Astrocyte (in vitro differentiated cells and primary cell): ENCODE measurements at places on chromosomes 4 and X. TPM values are rescaled to one million over a fixed set of nuclear protein-coding genes. Genes with fewer than 3 reads are reported as not detected.

BEX1 gene
- 15.5 and 16.6 TPM in 2 replicates for total RNA-seq

HSFX4 gene
- total RNA-seq = not detected in 2 replicates

S100P gene
- not detected in 2 replicates for total RNA-seq

NPY2R gene
- 0.09 TPM in 1 of 2 replicates, not detected in the other for total RNA-seq

TREX2 gene
- 0.36 TPM in 1 of 2 replicates, not detected in the other for total RNA-seq

CCKAR gene
- total RNA-seq = not detected in 2 replicates

ITIH6 gene
- total RNA-seq = not detected in 2 replicates

RPL36A gene
- total RNA-seq = 185 and 186 TPM in 2 replicates

EXOC1 gene
- 29.9 and 33.3 TPM in 2 replicates for total RNA-seq

F8 gene
- 2.5 TPM in 2 replicates for total RNA-seq

GRCh38 chr4:54840430-54840829 is 182.7 kb downstream of the KIT start:
- H3K27me3 ChIP-seq = no peaks in the 10 kb centered on the region
- no peak overlapping the region for H3K27ac ChIP-seq
- H3K36me3 ChIP-seq = no peaks in the 10 kb centered on the region
- H3K4me1 ChIP-seq = no peaks in the 10 kb centered on the region
- DNase-seq = no peak
- H3K4me3 ChIP-seq = no peak overlapping the region

GRCh38 chr4:80005863-80006262 is 67.2 kb downstream of the ANTXR2 start:
- H3K27me3 ChIP-seq = no peaks in the 10 kb centered on the region
- no peak overlapping the region for H3K27ac ChIP-seq
- no peak overlapping the region for H3K4me3 ChIP-seq
- no peaks in the 10 kb centered on the region for H3K4me1 ChIP-seq
- peak; percentile 46 for DNase-seq

- no peak for DNase-seq
- H3K36me3 ChIP-seq = no peaks in the 10 kb centered on the region
- H3K4me1 ChIP-seq = peaks cover 12% of the 10 kb centered on the region
- no peak overlapping the region for H3K27ac ChIP-seq
These were observed 71.5 kb upstream of the MXD4 start for GRCh38 chr4:2333356-2333841.

- H3K27ac ChIP-seq = peak overlapping the region; percentile 99
- no peaks in the 10 kb centered on the region for H3K36me3 ChIP-seq
- peaks cover 32% of the 10 kb centered on the region for H3K4me1 ChIP-seq
These were observed 1.9 kb downstream of the UBE2D3 start for GRCh38 chr4:102825261-102826091.

- no peak for DNase-seq
- no peaks in the 10 kb centered on the region for H3K4me1 ChIP-seq
- no peak overlapping the region for H3K27ac ChIP-seq
- H3K27me3 ChIP-seq = no peaks in the 10 kb centered on the region
- no peak overlapping the region for H3K4me3 ChIP-seq
- no peaks in the 10 kb centered on the region for H3K36me3 ChIP-seq
These were observed 10.0 kb downstream of the N4BP2 start for GRCh38 chr4:40066651-40067050.

- no peaks in the 10 kb centered on the region for H3K4me1 ChIP-seq
- no peaks in the 10 kb centered on the region for H3K36me3 ChIP-seq
- no peak overlapping the region for H3K4me3 ChIP-seq
- no peak for DNase-seq
- no peaks in the 10 kb centered on the region for H3K27me3 ChIP-seq
- H3K27ac ChIP-seq = no peak overlapping the region
These were observed 36.5 kb downstream of the GALNTL6 start for GRCh38 chr4:171849686-171850222.

DNA sequence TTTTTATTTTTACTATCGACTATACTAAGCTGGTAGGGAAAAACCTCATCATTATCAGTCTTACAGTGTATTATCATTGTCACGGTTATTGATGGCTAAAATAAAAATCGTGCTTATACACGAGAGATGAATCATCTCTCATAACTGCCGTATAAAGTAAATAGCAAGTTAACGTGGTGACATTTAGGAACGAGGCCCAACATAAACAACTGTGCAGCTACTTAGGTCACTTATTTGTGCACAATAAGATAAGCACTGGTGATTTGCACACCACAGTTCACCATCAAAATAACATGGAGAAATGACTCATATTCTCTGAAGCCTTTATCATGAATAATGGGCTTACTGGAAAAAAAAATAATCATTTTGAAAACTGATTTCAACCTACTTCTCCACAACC is 482.0 kb upstream of the TENM3 start:
- peak; percentile 91 for DNase-seq
- H3K27ac ChIP-seq = peak overlapping the region; percentile 42
- H3K27me3 ChIP-seq = no peaks in the 10 kb centered on the region
- H3K36me3 ChIP-seq = no peaks in the 10 kb centered on the region
- peaks cover 12% of the 10 kb centered on the region for H3K4me1 ChIP-seq

DNA sequence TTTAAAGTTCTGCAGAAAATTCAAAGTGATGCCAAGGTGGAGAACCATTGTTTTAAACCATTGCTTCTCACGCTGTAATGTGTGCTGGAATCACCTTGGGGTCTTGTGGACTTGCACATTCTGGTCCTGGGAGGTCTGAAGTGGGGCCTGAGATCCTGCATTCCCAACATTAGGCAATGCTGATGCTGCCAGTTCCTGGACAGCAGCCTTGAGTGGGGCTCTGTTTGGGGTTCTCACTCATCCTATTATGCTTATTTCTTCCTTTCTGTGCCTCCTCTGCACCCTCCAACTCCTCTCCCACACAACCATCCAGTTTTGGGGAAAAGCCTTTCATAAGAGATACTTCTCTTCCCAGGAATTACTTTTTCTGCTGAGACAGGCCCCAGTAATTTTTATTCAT is 44.2 kb upstream of the RASSF6 start:
- no peaks in the 10 kb centered on the region for H3K36me3 ChIP-seq
- H3K4me1 ChIP-seq = peaks cover 22% of the 10 kb centered on the region
- no peaks in the 10 kb centered on the region for H3K27me3 ChIP-seq

- H3K4me3 ChIP-seq = no peak overlapping the region
- H3K27me3 ChIP-seq = peaks cover 2% of the 10 kb centered on the region
- no peaks in the 10 kb centered on the region for H3K36me3 ChIP-seq
- H3K4me1 ChIP-seq = no peaks in the 10 kb centered on the region
- H3K27ac ChIP-seq = no peak overlapping the region
These were observed 103.3 kb upstream of the TLR3 start for GRCh38 chr4:185965426-185966384.

DNA sequence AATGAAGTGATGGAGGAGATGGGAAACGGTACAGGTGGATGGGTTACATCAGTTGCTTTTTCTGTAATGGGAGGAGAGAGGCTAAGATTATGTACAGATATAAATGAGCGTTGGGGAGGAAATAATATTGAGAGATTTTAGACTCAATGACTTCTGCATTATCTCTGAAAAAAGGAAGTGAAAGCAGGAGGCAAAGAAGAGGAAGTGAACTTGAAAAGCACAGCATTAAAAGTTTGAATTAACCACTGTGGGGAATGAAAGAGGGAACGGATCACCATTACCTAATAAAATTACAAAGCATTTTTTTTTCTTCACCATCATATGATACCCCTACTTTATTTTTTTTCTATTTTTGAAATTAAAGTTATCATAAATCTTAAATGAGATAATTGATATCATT is 1025.5 kb downstream of the RPA4 start:
- H3K4me3 ChIP-seq = no peak overlapping the region
- H3K27ac ChIP-seq = no peak overlapping the region
- no peaks in the 10 kb centered on the region for H3K4me1 ChIP-seq
- H3K27me3 ChIP-seq = no peaks in the 10 kb centered on the region
- no peak for DNase-seq

DNA sequence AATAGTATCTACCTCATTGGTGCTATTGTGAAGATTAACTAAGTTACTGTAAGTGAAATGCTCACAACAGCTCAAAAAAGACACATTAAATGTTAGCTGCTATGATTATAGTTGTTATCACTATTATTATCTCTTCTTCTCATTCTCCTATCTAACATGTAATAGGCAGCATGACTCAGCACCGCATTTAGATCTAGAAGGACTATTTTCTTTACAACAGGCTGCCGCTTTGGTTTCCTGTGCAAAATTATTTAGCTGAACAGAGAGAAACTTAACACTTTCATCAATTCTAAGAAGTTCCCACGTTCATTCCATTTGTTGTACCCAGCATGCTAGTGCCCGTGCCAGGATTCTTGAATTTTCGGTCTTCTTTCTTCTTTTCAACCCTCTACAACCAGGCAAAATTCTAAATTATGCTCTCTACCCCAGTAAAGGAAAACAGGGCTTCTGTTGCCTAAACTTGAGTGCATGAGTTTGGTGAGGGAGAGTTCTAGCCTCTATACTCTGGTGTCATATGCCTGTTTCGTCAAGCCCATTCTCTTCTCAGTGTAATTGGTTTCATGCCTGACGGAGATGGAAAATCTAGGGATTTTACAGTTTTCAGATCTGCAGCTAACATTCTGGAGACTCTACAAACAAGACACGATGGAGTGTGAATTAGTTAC is 378.9 kb downstream of the PPP1R2C start:
- H3K27me3 ChIP-seq = no peaks in the 10 kb centered on the region
- H3K4me1 ChIP-seq = no peaks in the 10 kb centered on the region
- H3K27ac ChIP-seq = no peak overlapping the region
- no peak overlapping the region for H3K4me3 ChIP-seq
- DNase-seq = no peak
- H3K36me3 ChIP-seq = no peaks in the 10 kb centered on the region

- H3K36me3 ChIP-seq = no peaks in the 10 kb centered on the region
- H3K4me1 ChIP-seq = no peaks in the 10 kb centered on the region
- no peak overlapping the region for H3K27ac ChIP-seq
- H3K27me3 ChIP-seq = no peaks in the 10 kb centered on the region
- H3K4me3 ChIP-seq = no peak overlapping the region
- DNase-seq = no peak
These were observed 90.7 kb upstream of the BRS3 start for GRCh38 chrX:136397001-136397400.

- no peak overlapping the region for H3K27ac ChIP-seq
- no peak overlapping the region for H3K4me3 ChIP-seq
- H3K36me3 ChIP-seq = no peaks in the 10 kb centered on the region
- H3K27me3 ChIP-seq = no peaks in the 10 kb centered on the region
- H3K4me1 ChIP-seq = no peaks in the 10 kb centered on the region
These were observed 64.9 kb upstream of the SOD3 start for GRCh38 chr4:24730256-24731001.

- H3K36me3 ChIP-seq = no peaks in the 10 kb centered on the region
- DNase-seq = no peak
- H3K27me3 ChIP-seq = no peaks in the 10 kb centered on the region
- H3K4me1 ChIP-seq = no peaks in the 10 kb centered on the region
- no peak overlapping the region for H3K4me3 ChIP-seq
These were observed 42.2 kb downstream of the GABRG1 start for GRCh38 chr4:46081674-46082073.

- H3K4me3 ChIP-seq = no peak overlapping the region
- H3K27me3 ChIP-seq = no peaks in the 10 kb centered on the region
- peaks cover 7% of the 10 kb centered on the region for H3K4me1 ChIP-seq
- DNase-seq = peak; percentile 61
- H3K36me3 ChIP-seq = no peaks in the 10 kb centered on the region
These were observed 114.9 kb upstream of the TEX13D start for GRCh38 chrX:124217304-124218251.

DNA sequence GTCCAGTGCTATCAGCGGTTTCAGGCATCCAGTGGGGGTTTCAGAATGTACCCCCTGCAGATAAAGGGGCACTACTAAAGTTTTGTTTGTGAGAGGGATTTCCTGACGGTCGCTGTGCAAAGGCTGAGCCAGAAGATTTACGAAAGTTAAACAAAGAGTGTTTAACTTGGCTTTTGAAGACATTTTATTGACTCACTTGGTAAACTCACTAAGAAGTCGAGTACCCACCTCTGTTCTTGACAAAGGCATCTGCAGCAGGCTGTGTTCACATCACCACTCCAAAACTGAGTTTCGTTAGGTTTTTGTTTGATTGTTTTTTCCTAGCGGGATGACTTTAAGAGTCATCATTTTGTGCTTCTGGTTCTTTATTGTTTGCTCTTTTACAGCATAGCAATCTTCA is 143.9 kb upstream of the TBL1X start:
- no peaks in the 10 kb centered on the region for H3K36me3 ChIP-seq
- H3K4me3 ChIP-seq = no peak overlapping the region
- peaks cover 5% of the 10 kb centered on the region for H3K4me1 ChIP-seq
- no peaks in the 10 kb centered on the region for H3K27me3 ChIP-seq
- peak; percentile 45 for DNase-seq

DNA sequence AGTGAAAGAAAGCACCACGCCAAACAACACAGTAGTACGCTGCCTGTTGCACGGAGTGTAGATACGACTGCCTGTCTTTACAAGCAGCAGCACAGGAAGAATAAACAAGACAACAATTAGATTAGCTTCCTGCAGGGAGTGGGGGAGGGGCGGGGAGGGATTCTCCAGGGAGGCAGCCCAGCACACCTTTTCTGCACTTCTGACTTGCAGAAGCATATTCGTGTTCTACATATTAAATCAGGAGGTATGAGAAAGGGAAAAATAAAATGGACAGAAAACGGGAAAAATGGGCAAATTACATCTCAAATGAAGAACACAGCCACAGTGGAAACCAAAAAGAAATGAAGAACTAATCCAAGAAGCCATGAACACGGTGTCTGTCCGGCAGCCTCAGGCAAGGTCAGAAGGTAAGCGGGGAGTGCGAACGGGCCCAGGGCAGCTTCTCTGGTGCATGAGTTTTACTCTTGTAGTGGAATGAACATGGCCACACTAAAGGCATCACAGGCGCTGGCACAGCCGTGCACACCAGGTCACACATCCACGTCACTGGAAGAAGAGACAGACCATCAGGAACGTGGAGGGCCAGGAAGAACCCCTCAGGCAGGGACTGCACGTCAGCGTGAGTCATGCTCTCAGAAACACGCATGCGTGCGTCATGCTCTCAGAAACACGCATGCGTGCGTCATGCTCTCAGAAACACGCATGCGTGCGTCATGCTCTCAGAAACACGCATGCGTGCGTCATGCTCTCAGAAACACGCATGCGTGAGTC is 20.1 kb upstream of the ADRA2C start:
- no peak for DNase-seq
- no peaks in the 10 kb centered on the region for H3K4me1 ChIP-seq
- H3K4me3 ChIP-seq = no peak overlapping the region
- H3K36me3 ChIP-seq = no peaks in the 10 kb centered on the region

GRCh38 chrX:63488546-63489373 is 137.6 kb upstream of the SPIN4 start:
- H3K4me1 ChIP-seq = no peaks in the 10 kb centered on the region
- no peaks in the 10 kb centered on the region for H3K36me3 ChIP-seq
- no peaks in the 10 kb centered on the region for H3K27me3 ChIP-seq

GRCh38 chrX:72358313-72358712 is 52.6 kb upstream of the CITED1 start:
- H3K27me3 ChIP-seq = no peaks in the 10 kb centered on the region
- H3K4me1 ChIP-seq = no peaks in the 10 kb centered on the region
- H3K27ac ChIP-seq = no peak overlapping the region
- DNase-seq = peak; percentile 34

DNA sequence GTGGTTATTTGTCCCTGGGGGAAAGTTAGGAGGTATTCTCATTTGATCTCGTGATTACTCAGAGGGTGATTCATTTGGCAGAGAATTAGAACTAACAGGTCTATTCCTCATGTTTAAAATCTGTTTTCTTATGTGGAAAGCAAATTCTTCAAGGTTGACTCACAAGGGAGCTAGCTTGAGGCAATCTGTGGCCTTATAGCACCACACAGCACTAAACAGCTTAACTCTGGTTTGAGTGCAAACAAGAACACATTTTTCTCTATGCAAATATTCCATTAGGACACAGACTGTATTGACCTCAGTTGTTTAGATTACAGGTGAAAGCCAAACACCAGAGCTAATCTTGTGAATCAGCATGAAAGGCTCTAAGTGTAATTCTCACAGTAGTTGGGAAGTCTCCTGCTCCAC is 694.4 kb upstream of the POU3F4 start:
- no peak overlapping the region for H3K4me3 ChIP-seq
- H3K36me3 ChIP-seq = no peaks in the 10 kb centered on the region
- H3K27me3 ChIP-seq = no peaks in the 10 kb centered on the region
- no peaks in the 10 kb centered on the region for H3K4me1 ChIP-seq
- peak; percentile 87 for DNase-seq
- H3K27ac ChIP-seq = no peak overlapping the region
